Heart left ventricle (tissue), 16 donors: ENCODE measurements at places on chromosomes 1 and 21. TPM values are rescaled to one million over a fixed set of nuclear protein-coding genes. Genes with fewer than 3 reads are reported as not detected.
A peak's percentile ranks its signal among the peaks of the same experiment; 100 is the strongest.

GRCh38 chr1:155003227-155003765, 694 bp downstream of the ZBTB7B start:
- peak overlapping the region; percentile 98 for H3K27ac ChIP-seq
- no peaks in the 10 kb centered on the region for H3K36me3 ChIP-seq
- no peaks in the 10 kb centered on the region for H3K27me3 ChIP-seq

- H3K27ac ChIP-seq: no peak overlapping the region
- H3K4me3 ChIP-seq: no peak overlapping the region
- DNase-seq: no peak
- no peaks in the 10 kb centered on the region for H3K36me3 ChIP-seq
Measured at GRCh38 chr1:246708166-246708565, 16.0 kb upstream of the SCCPDH start.

DNA sequence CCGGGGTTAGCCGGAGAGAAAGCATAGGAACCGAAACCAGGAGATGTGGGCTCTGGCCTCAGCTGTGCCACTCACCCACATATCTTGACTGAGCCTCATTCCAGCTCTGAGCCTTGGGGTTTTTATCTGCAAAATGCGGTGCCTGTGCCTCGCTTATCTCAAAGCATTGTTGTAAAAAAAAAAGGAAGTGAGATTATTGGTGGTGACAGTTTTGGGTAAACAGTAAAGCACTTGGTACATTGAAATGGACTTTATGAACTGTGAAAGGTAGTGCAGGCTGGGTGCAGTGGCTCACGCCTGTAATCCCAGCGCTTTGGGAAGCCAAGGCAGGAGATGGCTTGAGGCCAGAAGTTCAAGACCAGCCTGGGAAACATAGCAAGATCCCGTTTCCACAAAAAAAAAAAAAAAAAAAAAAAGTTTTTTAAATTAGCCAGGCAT, 3.8 kb downstream of the PTAFR start:
- H3K4me3 ChIP-seq: no peak overlapping the region
- peaks cover 5% of the 10 kb centered on the region for H3K4me1 ChIP-seq
- no peak overlapping the region for H3K27ac ChIP-seq
- H3K27me3 ChIP-seq: no peaks in the 10 kb centered on the region
- no peaks in the 10 kb centered on the region for H3K36me3 ChIP-seq
- DNase-seq: no peak

GRCh38 chr1:30253361-30253760, 470.0 kb downstream of the MATN1 start:
- H3K4me1 ChIP-seq: no peaks in the 10 kb centered on the region
- H3K4me3 ChIP-seq: no peak overlapping the region
- no peaks in the 10 kb centered on the region for H3K36me3 ChIP-seq
- no peak overlapping the region for H3K27ac ChIP-seq
- no peak for DNase-seq

DNA sequence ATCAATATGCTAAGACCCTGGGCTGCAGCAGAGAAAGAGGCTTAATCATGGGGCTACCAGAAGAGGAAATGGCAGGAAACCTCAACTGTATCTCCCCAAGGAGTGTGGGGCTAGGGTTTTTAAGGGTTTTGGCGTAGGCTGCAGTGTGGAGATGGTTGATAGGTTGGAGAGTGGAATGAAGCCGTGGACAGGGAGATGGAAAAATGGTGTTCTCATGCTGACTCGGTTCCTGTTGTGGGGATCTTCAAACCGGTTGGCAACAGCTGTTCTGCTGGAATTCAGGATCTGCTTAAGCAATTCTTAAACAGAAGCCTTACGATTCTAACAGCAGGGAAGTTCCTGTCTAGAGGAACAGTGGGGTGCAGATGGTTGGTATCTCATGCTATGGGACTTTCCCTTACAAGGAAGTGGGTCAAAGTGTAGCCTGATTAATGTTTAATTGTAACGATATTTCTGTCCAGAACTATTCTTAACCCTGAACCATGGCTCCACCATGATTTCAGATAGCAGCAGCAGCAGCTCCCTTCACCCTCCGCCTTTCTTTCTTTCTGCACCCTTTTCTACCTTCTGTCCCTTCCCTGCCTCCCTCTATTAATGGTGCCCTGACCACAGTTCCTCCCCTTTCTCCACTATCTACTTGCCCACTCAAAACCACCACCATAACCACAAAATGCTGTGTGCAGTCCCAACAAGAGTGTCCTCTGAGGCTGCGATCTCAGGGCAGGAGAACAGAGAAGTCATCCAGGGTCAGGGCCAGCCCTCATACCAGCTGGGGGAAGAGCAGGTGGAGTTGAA, 30.8 kb downstream of the RSPH1 start:
- no peaks in the 10 kb centered on the region for H3K36me3 ChIP-seq
- no peak overlapping the region for H3K27ac ChIP-seq
- no peak overlapping the region for H3K4me3 ChIP-seq
- no peak for DNase-seq
- H3K4me1 ChIP-seq: no peaks in the 10 kb centered on the region
- H3K27me3 ChIP-seq: no peaks in the 10 kb centered on the region

GRCh38 chr1:204075890-204076846, 3.3 kb downstream of the SOX13 start:
- peak overlapping the region; percentile 87 for H3K4me3 ChIP-seq
- no peak for DNase-seq
- peaks cover 59% of the 10 kb centered on the region for H3K4me1 ChIP-seq
- no peaks in the 10 kb centered on the region for H3K27me3 ChIP-seq
- H3K27ac ChIP-seq: no peak overlapping the region

- no peak overlapping the region for H3K4me3 ChIP-seq
- DNase-seq: no peak
Measured at GRCh38 chr1:203065191-203065590, 20.6 kb downstream of the MYOG start.

- H3K4me1 ChIP-seq: no peaks in the 10 kb centered on the region
- H3K27ac ChIP-seq: peak overlapping the region; percentile 80
- no peak for DNase-seq
- no peaks in the 10 kb centered on the region for H3K36me3 ChIP-seq
- H3K4me3 ChIP-seq: no peak overlapping the region
Measured at GRCh38 chr1:164641353-164641730, 82.4 kb downstream of the PBX1 start.

GRCh38 chr1:75097654-75098053, 36.5 kb upstream of the LHX8 start:
- no peak overlapping the region for H3K4me3 ChIP-seq
- no peak for DNase-seq
- H3K27me3 ChIP-seq: no peaks in the 10 kb centered on the region
- H3K4me1 ChIP-seq: no peaks in the 10 kb centered on the region
- no peaks in the 10 kb centered on the region for H3K36me3 ChIP-seq

DNA sequence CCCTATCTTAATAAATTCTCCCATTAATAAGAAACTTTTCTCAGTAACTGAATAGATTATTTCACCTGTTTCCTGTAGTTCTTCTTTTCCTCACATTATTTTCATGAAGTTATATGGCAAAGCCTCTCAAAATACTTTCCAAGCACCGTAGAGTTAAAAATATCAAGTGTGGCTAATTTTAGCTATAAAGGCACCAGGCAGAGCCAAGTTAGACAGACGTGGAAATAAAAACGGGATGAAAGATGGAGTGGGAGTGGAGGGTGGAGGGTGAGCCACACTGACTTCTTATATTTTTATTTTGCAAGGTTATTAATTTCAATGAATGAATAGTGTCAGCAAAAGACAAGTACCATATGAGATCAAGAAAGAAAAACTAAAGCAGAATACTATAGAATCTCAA, 71.7 kb downstream of the ENAH start:
- peak overlapping the region; percentile 69 for H3K27ac ChIP-seq
- H3K4me1 ChIP-seq: peaks cover 31% of the 10 kb centered on the region
- no peak overlapping the region for H3K4me3 ChIP-seq
- no peaks in the 10 kb centered on the region for H3K27me3 ChIP-seq
- DNase-seq: no peak

GRCh38 chr1:10189659-10190058, 20.7 kb upstream of the KIF1B start:
- no peaks in the 10 kb centered on the region for H3K27me3 ChIP-seq
- H3K4me1 ChIP-seq: no peaks in the 10 kb centered on the region
- H3K36me3 ChIP-seq: no peaks in the 10 kb centered on the region
- H3K4me3 ChIP-seq: no peak overlapping the region

GRCh38 chr1:84146411-84147032, 2.5 kb downstream of the PRKACB start:
- no peaks in the 10 kb centered on the region for H3K27me3 ChIP-seq
- no peaks in the 10 kb centered on the region for H3K36me3 ChIP-seq
- DNase-seq: no peak

GRCh38 chr1:119879510-119880434, 16.5 kb downstream of the ADAM30 start:
- no peaks in the 10 kb centered on the region for H3K27me3 ChIP-seq
- no peak for DNase-seq
- no peak overlapping the region for H3K4me3 ChIP-seq
- H3K4me1 ChIP-seq: no peaks in the 10 kb centered on the region

- no peaks in the 10 kb centered on the region for H3K4me1 ChIP-seq
- H3K36me3 ChIP-seq: no peaks in the 10 kb centered on the region
- no peak for DNase-seq
- no peak overlapping the region for H3K27ac ChIP-seq
- no peak overlapping the region for H3K4me3 ChIP-seq
Measured at GRCh38 chr1:86965827-86966182, 51.4 kb downstream of the HS2ST1 start.

GRCh38 chr1:177891809-177892208, 78.0 kb downstream of the SEC16B start:
- no peak for DNase-seq
- H3K4me1 ChIP-seq: no peaks in the 10 kb centered on the region
- H3K27ac ChIP-seq: no peak overlapping the region

DNA sequence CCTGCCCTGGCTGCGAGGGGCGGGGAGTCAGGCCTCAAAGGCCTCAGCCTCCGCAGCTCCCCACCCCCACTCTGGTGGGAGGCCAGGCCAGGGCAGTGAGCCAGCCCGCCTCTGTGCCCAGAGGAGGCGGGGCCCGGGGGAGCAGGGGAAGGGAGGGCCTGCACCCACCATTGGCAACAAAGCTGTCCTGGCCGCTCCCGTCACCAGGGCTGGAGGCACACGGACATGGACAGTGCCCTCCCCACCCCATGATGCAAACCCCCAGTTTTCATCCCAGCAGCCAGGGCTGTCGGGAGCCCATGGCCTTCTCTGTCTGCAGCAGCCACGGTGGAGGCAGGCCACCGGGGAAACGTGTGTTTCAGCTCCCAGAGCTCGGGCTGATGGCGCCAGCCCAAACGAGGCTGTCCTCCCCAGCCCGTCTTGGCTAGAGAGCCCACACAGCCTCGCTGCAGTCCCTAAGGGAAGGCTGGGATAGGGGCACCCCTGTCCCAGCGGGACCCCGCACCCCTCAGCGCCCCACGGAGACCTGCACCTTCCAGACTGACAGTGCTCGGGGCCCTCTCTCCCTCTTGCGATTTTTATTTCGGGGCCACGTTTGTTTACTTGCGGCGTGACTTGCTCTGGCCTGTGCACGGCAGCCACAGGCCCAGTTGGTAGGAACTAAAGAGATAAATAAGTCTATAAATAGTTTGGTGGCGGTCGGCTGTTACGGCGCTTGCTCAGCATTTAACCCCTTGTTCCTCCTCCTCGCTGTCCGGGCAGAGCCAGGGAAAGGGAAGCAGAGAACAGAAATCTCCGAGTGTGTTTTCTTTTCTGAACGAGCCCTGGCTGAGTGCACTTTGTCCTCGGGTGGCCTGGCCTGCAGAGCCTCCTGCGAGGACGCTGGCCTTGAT, 101.8 kb downstream of the PRDM16 start:
- peak overlapping the region; percentile 98 for H3K27ac ChIP-seq
- H3K36me3 ChIP-seq: no peaks in the 10 kb centered on the region
- H3K27me3 ChIP-seq: no peaks in the 10 kb centered on the region
- peak overlapping the region; percentile 47 for H3K4me3 ChIP-seq
- DNase-seq: peak; percentile 85

DNA sequence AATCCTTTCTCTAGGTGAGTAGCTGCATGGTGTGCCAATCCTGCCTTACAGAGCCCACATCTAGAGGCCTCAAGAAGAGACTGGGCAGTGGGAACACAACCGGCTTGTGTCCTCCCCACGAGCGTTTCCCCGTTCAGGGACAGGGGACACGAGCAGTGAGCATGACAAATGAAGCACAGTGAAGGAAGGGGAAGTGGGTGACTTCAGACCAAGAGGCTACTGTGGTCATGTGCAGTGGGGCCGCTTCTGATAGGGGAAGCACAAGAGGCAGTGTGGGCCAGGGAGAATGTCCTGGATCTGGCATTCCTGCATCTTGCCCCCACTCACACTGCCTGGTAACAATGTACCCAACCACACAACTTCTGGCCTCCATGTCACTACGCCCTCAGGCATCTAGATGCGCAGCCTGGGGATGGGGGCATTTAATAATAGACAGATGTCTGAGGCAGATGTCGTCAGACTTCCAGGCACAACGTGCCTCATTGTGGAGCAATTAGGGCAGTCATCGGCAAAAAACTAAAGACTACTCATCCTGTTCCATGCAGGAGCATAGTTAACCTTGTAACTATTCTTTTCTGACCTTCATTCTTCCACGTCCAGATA, 155.6 kb upstream of the NBPF11 start:
- no peak overlapping the region for H3K27ac ChIP-seq
- DNase-seq: no peak
- H3K4me3 ChIP-seq: no peak overlapping the region
- no peaks in the 10 kb centered on the region for H3K36me3 ChIP-seq
- H3K4me1 ChIP-seq: no peaks in the 10 kb centered on the region

DNA sequence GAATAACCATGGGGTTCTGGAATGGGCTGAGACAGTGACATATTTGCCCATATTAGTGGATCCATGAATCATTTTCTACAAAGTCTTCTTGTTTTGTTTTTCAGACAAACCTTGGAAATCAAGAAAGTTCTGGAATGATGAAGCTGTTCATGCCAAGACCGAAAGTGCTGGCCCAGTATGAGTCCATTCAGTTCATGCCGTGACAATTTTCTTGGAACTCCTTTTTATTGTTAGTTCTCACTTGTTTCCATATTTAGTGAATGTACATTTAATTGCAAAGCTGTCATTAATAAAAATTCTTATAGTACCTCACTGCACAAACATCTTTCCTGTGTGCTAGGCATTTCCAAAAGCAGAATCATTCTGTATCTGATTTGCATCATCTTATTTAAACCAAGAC, 100.6 kb upstream of the KCNJ15 start:
- no peak overlapping the region for H3K4me3 ChIP-seq
- no peak overlapping the region for H3K27ac ChIP-seq
- H3K36me3 ChIP-seq: no peaks in the 10 kb centered on the region
- no peak for DNase-seq
- peaks cover 40% of the 10 kb centered on the region for H3K27me3 ChIP-seq

- no peaks in the 10 kb centered on the region for H3K36me3 ChIP-seq
- H3K27ac ChIP-seq: no peak within 1 kb of the TSS
- H3K4me3 ChIP-seq: peak within 1 kb of the TSS; percentile 65
- DNase-seq: peak; percentile 40
- peaks cover 89% of the 10 kb centered on the region for H3K27me3 ChIP-seq
Measured at GRCh38 chr1:235649368-235650163, at the start of gene GNG4. GNG4 (minus strand) TSS chr1:235649784; CDS start chr1:235583838, 65,946 bp downstream.

The CLDN17 gene
- total RNA-seq: not detected

The GCSAML gene
- not detected for total RNA-seq

The PKP1 gene
- total RNA-seq: 0.38 TPM

The MAP3K6 gene
- total RNA-seq: 26.0 TPM

The BEND5 gene
- total RNA-seq: 6.4 TPM

The MAP10 gene
- 3.2 TPM for total RNA-seq

The FAM43B gene
- total RNA-seq: 4.9 TPM

The TMEM200B gene
- total RNA-seq: 1.1 TPM

The OR2AK2 gene
- not detected for total RNA-seq
